ENCODE measurements at places on chromosomes 3 and 15. TPM values are rescaled to one million over a fixed set of nuclear protein-coding genes. Genes with fewer than 3 reads are reported as not detected.

- DNase-seq: no peak
Measured at GRCh38 chr15:55884223-55884622, 109.2 kb downstream of the NEDD4 start.

- no peak for DNase-seq
Measured at GRCh38 chr3:153552887-153553604, 391.0 kb downstream of the RAP2B start.

GRCh38 chr3:163056874-163057497, 1560.4 kb downstream of the OTOL1 start:
- DNase-seq: no peak

- no peak for DNase-seq
Measured at GRCh38 chr3:5458526-5458925, 271.0 kb downstream of the EDEM1 start.

- DNase-seq: no peak
Measured at GRCh38 chr3:39415983-39416382, 9.5 kb downstream of the RPSA start.

The CYP8B1 gene
- total RNA-seq: 0.05 TPM

Data from activated T-cell treated with anti-CD3 and anti-CD28 coated beads, Interleukin-2, amount 50 U/mL, for 4 hours (primary cell).